ENCODE measurements at places on chromosomes 7 and 10.

DNA sequence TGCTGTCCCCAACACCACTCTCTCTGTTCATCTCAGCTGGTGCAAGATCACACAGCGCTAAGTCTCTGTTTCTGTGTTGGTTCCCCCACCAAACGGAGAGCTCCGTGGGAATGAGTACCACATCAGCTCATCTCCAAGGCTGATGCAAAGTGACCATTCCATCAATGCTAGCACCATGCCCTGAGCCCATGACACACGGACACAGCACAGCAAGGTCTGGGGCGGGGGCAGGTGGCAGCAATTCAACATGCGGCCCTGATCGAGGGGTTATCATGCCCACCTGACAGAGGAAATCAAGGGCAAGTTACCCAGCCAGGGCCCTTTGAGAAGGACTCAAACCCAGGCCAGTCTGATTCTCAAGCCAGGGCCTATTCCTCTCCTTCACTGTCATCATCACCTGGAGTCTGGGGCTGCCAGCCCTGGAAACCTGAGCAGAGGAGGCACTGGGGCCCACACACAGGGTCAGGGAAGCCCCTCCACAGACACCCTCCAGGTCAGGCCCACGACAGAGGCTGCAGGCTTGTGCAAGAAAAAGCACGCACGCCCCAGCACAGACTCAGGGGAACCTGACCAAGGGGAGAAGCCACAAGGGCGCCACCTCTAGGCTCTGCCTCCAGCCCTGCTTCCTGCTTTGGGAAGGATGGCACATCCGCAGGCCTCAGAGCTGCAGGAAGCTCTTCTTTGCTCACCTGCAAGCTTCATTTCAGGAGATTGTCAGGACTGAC is 74.8 kb downstream of the GRID1 start:
- DNase-seq = no peak

DNA sequence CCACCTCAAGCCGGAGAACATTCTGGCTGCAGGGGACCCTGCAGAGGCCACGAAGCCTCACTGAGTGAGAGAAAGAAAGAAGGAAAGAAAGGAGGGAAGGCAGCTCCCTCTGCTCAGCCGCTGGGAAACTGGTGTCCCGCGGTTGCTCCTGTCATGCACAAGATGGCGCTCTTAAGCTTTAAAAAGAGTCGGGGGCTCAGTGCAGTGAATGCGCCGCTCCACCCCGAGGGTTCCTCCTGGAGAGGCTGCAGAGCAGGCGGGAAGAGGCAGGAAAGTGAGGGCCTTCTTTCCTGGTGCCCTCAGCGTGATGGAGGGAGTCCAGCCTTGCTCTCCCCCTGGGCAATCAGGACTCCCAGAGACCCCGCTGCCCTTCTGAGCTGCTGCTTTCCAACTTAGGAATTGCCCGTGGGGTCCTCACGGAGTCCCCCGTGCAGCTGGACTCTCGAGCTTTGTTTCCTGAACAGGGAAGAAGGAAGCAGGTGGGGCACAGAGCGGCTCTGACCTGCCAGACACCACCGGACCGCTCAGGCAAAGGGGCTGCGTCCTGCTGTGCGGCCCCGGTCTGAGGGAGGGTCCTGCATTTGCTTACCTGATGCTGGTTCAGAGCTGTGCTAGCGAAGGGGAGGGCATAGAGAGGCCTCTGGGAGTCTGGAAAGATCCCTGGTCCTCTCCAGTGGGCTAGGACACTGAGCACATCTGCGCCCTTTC is 141.9 kb upstream of the MKI67 start:
- peak; percentile 5 for DNase-seq

- DNase-seq = peak; percentile 41
These were observed 13.4 kb upstream of the RASSF4 start for GRCh38 chr10:44946205-44946604.

- DNase-seq = no peak
These were observed 366.4 kb upstream of the POM121L12 start for GRCh38 chr7:52669031-52669430.

- DNase-seq = peak; percentile 71
These were observed 124.0 kb upstream of the PTPN20 start for GRCh38 chr10:46787321-46787615.

DNA sequence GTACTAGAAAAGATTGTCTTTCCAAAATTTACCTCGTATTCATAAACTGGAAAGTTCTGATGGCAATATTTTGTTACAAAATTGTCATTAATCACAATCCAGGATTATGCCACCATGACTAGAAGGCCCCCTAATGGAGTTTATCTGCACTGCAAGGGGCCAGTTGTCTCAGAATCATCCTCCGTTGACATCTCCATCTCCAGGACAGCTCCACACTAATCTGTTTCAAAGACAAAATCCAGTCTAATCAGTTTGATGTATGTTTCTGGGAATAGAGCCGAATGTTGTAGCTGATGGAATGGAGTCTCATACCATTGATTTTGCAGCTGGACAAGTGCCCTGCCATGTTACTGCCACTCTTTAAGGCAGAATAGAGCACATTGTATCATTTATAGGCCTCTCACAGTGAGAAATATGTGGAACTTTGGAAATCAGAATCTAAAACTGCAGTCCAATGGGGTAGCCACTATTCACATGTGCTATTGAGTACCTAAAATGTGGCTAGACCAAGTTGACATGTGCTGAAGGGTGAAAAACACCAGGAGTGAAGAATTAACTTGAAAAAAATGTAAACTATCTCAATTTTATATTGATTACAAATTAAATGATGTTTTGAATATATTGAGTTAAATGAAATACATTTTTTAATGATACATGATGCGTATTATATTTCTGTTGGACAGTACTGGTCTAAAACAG is 38.3 kb upstream of the TOMM7 start:
- DNase-seq = no peak

- DNase-seq = no peak
These were observed 51.1 kb upstream of the CHST15 start for GRCh38 chr10:124144536-124144935.

DNA sequence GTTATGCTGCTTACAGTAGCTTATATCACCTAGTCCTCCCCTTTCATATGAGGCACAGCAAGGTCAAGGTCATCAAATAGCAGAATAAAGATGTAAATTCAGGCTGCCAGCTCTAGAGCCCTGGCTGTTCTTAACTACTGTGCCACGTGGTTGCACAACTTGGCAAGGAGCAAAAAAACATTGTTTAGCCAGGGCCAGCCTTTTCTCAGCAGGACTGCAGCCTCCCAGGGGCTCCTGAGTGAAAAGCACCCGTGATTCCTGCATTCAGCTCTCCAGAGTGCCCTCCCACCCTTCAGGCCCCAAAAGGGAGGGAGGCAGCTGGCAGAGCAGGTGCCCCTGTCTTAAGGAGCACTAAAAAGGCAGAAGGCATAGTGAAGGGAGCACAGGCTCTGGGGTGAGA is 31.8 kb upstream of the TM9SF3 start:
- no peak for DNase-seq

DNA sequence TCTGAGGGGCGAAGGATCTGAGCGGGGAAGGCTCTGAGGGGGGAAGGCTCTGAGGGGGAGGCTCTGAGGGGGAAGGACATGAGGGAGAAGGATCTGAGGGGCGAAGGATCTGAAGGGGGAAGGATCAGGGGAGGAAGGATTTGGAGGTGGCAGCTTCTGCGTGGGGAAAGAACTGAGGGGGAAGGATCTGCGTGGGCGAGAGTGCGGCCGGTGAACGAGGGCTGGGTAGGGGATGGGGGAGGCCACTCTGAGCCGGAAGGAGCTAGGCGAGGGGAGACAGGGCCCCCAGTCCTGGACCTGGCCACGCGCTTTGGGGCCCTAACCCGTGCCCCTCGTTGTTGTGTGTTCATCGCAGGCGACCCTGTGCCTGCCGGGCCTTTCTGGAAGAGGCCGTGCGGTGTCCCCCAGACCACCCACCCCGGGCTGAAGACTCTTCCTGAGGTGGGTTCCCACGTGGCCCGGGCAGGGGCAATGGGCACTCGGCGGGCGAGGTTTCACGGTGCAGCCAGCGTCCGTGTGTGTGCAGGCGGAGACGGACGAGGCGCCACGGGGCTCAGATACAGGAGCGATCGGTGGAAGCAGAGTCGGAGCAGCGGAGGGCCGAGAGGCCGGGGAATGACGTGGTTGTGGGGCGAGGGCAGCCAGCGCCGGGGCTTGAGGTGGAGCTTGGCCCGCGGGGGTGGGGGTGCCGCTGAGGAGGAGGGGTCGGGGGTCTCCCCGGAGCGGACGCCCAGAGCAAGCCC is 2.0 kb downstream of the CALY start:
- DNase-seq = no peak

DNA sequence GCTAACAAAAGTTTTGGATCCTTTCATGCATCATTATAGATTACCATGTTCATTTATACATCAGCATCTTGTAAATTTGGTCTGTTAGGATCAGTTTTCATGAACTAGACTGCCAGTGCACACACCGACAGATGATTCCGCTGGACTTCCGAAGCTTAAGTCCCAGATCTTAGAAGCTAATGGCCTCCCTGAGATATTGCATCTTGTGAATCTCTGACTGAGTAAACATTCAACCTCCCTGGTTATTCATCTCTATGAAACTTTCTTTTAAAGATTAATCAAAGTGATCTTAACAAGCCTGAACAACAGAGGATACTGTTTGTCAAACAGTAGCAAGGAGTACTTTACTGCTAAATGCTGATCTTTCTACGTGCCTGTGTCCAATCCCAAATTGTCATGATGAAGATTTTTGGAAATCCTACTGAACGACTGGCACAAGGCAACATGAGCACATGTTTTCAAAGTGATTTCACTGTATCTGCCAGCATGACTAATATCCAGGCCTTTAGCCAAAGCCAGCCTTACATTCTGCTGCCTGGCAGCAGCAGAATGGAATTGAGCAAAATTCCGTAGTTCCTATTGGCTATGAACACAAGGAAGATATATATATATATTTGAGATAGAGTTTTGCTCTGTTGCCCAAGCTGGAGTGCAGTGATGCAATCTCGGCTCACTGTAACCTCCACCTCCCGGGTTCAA is 91.3 kb upstream of the ANK3 start:
- DNase-seq = peak; percentile 81

- no peak for DNase-seq
These were observed 67.6 kb downstream of the C10orf120 start for GRCh38 chr10:122632031-122632430.

GRCh38 chr7:38905056-38905759 is 3.8 kb downstream of the VPS41 start:
- DNase-seq = no peak

DNA sequence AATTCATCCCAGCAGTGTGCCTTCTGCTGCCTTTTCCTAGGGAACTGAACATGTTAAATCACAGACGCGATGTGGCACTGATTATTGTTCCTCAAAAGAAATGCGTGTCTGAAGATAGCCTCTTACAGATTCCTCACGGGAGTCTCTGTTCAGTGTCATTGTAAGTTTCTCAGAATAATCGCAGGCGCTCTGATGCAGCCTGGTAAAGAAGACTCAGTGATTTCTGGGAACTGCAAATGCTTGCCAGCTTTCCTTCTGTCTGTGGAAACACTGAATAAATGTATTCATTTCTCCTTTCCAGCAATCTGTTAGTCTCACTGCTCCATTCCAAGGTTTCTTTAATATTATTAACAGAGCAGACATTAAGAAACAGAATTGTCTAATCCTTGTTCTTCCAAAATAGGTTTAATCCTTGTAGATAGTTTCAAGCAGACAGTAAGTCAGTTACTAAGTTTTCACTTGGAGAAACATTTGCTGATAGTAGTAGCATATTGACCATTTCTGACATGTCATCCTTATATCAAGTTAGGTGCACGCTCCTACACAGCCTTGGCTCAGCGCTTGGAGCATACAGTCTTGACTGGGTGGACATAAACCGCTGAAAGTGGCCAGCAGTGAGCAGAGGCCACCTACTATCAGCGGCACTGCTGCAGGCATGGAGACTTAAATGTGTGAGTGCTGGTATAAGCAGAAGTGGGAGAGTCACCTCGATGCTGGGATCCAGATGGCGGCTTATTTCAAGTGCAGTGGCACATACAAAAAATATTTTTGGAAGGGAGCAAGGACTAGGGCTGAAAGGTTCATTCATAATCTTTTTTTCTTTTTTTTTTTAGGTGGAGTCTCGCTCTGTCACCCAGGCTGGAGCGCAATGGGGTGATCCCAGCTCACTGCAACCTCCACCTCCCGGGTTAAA is 27.7 kb downstream of the MMRN2 start:
- no peak for DNase-seq

GRCh38 chr7:25646726-25647413 is 418.6 kb upstream of the NPVF start:
- DNase-seq = no peak

GRCh38 chr10:1398626-1399410 is 338.5 kb downstream of the ADARB2 start:
- no peak for DNase-seq

DNA sequence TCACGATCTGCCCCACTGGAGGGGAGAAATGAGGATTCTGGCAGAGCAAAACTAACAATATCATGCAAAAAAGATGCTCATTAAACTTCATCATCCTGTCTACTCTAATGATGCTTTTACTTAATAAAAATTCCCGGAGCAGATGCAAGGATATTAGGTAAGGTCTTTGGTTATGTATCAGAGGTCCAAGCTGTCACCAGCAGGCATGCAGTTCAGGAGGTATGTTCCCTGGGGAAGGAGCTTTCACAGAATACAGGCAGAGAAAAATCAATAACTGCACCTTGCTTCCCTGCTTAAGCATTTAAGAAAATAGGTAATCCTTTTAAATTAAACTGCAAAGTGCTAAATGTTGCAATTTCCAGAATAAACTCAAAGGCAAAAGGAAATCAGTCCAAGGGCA is 81.6 kb upstream of the C1QL3 start:
- DNase-seq = no peak

DNA sequence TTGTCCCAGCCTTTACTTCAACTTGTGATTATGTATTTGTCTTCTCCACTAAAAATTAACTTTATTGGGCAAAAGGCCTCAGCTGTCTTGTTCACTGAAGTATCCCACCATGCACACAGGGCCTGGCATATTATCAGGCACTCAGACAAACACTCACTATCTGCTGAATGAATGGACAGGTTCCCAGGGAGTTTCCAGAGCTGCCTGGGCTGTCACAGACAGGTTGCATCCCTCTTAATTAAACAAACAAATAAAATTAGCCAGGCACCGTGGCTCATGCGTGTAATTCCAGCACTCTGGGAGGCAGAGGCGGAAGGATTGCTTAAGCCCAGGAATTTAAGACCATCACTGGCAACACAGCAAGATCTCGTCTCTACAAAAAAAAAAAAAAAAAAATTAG is 1.5 kb upstream of the TSPAN14 start:
- DNase-seq = no peak

- peak; percentile 36 for DNase-seq
These were observed 18.7 kb downstream of the SEC24C start for GRCh38 chr10:73762915-73763314.

- DNase-seq = no peak
These were observed 360.9 kb downstream of the NEBL start for GRCh38 chr10:20535897-20536881.
